Activated effector memory CD4-positive, alpha-beta T cell treated with anti-CD3 and anti-CD28 coated beads, Interleukin-2, amount 50 U/mL, for 16 hours (primary cell): ENCODE measurements at places on chromosomes 1 and 21.

GRCh38 chr1:155175927-155176371 is 2.3 kb downstream of the TRIM46 start:
- peak; percentile 69 for DNase-seq

DNA sequence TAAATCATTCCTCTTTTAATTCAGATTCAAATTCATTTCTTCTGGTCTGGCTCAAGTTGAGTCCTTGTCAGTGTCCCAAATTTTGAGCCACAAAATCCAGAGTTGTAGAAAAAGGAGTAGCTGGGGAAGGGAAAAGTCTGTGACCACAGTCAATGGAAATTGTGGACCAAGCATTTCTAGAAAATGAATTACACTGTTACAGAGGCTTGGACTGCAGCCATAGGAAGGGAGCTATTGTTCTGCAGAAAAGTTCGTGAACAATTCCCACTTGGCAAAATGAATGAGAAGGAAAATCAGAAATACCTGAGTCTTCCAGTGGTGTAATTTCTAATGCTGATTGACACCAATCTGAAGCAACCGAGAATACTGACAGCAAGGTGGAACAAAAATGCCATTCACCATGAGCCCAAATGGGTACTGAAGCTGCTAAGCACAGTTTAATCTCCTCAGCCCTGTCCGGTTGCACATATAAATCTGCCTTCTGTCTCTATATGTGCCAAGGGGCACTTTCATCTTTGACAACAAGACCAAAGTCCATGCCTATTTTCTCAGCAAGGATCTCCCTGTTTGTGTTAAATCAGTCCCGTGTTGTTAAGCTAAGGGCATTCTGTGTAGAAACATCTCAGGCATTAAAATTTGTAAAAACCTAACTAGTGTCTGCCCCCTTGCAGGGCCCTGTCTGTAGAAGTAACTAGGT is 51.3 kb downstream of the TEX35 start:
- DNase-seq = no peak

- DNase-seq = no peak
These were observed 24.1 kb downstream of the TNNT2 start for GRCh38 chr1:201353186-201353940.

GRCh38 chr1:1318131-1318652 is 6.3 kb downstream of the INTS11 start:
- DNase-seq = no peak

DNA sequence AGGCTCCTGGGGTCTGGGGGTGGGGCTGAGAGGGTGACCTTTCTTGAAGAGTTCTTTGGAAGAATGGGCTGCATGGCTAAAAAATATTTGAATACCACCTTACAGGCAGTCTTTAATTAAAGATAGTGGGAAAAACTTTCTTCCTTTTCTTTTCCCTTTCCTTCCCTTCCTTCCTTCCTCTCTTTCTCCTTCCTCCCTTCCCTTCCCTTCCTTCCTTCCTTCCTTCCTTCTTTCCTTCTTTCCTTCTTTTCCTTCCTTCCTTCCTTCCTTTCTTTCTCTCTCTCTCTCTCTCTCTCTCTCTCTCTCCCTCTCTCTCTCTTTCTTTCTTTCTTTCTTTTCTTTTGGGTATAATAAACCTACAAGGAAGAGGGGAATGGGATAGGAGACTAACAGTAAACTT is 77.8 kb upstream of the EDN2 start:
- DNase-seq = peak; percentile 21

GRCh38 chr1:236654511-236654910 is 31.8 kb upstream of the ACTN2 start:
- no peak for DNase-seq

DNA sequence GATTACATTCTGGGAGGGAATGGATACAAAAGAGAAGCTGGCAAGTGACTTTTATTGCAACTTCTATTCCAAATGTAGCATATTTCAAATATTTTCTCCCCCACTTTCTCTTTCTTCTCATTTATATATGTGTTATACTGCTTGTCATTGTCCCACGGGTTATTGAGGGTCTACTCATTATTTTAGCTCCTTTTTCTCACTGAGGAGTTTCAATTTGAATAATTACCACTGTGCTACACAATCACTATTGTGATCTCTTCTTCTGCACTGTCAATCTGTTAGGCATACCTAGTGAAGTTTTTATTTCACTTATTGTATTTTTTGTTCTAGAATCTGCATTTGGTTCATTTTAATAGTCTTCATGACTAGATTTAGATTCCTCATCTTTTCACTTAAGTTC is 339.7 kb downstream of the PTPRC start:
- no peak for DNase-seq

- DNase-seq = no peak
These were observed 17.6 kb downstream of the SEMA6C start for GRCh38 chr1:151128800-151129199.
